ENCODE measurements at places on chromosomes 5 and 9.

DNA sequence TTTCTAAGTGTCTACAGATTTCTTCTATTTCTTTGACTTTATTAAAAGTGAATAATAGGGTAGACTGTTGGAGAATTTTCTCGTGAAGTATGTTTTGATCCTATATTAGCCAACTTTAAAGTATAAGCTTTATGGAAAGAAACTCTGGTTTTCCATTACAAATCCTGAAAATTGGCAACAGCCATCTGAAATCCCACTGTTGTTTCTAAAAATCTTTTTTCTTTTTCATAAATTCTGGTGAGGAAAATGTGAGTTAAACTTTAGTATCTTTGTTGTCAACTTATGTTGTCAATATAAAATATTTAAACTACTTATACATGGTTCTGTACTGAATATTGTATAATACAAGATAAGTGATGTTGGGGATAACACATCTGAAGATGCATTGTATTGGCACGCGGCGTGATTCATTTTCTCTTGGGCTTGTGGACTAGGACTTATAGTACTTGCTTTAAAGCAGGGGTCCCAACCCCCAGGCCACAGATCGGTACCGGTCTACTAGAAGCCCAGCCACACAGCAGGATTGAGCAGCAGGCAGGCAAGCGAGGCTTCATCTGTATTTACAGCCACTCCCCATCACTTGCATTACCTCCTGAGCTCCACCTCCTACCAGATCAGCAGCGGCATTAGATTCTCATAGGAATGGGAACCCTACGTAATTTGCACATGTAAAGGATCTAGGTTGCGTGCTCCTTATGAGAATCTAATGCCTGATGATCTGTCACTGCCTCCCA is 12.7 kb downstream of the MAMDC2 start:
- DNase-seq = no peak

- no peak for DNase-seq
Measured at GRCh38 chr5:133034064-133034463, 7.7 kb upstream of the ZCCHC10 start.

DNA sequence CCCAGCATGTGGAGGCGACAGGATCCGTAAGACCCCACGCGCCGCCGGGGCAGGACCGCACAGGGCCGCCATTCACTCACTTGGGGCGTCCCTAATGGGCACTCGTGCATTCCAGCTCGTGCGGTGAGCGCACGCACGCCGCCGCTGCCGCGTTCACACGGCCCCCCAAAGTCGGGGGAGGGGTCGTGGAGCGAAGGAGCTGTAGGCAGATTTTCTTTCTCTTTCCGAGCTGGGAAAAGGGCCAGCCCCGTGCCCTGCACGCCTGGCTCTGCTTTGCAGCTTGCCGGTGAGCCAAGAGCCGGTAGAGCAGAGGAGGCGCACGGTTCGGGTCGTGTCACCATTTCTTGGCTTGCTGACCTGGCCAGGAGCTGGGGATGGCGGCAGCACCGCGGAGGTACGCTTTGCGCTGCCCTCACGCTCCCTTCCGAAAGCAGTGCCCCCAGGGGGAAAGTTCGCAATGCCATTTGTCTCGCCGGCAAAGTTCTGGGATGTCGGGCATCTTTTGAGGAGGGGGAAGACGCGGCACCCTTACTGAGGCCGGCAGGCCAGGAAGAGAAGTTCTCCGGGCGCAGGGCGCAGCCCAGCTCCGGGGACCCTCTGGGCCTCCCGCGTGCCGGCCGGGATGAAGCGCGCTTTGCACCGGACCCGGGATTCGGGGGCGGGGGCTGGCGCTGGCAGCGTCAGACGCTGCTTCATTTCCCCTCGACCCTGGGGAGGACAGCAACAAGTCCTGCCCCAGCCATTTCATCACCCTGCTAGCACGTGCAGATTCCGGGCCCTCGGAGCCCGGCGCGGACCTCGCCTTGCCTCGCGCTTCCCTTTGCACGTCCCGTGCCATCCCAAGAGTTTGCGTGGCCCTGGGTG is 898 bp downstream of the STC2 start:
- no peak for DNase-seq

GRCh38 chr5:17218353-17219005 is 1.0 kb downstream of the BASP1 start:
- no peak for DNase-seq

GRCh38 chr9:37876376-37876775 is 27.6 kb downstream of the SLC25A51 start:
- DNase-seq = no peak

GRCh38 chr9:121910491-121911040 is 182.5 kb downstream of the TTLL11 start:
- DNase-seq = no peak

GRCh38 chr5:16600946-16601345 is 15.9 kb downstream of the RETREG1 start:
- DNase-seq = no peak

DNA sequence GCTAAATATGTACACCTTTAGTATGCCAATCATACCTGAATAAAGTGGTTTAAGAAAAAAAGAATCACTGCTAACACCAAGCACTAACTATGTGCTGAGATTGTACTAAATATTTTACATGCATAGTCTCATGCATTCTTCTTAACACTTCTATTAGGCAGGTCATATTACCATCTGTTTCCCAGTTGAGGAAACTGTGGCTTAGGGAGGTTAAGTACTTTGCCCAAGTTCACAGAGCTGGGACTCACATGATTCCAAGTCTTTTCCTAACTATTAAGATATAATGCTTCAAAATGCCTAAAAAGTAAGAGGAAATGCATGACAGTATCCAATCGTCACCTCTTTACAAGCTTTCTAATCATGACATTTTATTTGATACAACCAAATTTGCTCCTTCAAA is 69.2 kb upstream of the PLPP6 start:
- no peak for DNase-seq

DNA sequence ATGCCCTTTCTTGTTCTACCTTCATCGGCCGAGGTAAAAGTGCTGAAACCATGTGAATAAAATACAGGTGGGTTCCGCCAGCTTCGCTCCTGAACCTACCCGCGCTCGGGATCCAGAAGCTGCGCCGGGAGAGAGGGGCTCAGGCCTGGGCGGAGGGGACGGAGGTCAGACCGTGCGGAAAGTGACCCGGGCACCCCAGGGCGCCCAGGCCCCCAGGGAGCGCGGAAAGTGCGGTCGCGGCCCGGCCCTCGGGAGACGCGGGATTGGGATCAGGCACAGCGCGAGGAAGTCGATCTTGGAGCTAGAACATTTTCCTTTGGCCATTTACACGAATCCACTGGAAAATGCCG is 329 bp downstream of the SYK start:
- no peak for DNase-seq

DNA sequence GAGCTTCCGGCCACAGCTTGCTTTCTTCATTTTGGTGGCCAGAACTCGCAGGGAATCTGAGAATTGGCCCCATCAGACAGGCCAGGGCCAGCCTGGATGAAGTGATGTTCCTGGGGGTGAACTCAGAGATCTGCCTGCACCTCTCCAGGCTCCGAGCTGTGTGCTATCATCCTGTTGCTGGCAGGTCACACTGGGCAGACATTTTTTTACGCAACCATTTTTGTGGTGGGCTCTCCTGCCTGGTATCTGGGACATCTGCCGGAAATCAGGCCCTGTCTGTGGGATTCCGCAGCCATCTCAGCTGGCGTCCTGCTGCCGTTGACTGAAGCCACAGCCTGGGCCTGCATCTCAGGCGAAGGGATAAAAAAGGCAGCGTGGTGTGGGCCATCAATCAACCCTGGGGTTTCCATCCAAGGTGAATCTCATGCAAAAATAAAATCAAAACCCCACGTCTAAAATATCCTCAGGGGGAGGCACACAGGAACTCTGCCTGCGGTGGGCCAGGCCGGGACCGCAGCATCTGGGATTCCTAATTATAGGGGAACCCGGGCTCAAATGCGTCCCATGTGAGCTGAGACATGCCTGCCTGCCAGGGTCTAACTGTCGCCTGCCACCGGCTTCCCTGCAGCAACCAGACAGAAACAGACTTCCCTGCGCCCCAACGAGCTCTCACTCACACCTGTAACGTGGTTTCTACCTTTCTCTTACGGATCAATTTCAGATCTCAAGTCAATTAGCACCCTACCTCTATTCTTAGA is 174.3 kb downstream of the SYK start:
- DNase-seq = no peak

- no peak for DNase-seq
Measured at GRCh38 chr9:10134266-10134665, 478.5 kb downstream of the PTPRD start.

- DNase-seq = no peak
Measured at GRCh38 chr5:125450771-125451170, 704.3 kb upstream of the ZNF608 start.

- no peak for DNase-seq
Measured at GRCh38 chr5:66377747-66378146, 218.4 kb upstream of the MAST4 start.

- no peak for DNase-seq
Measured at GRCh38 chr9:78396087-78396486, 99.2 kb downstream of the PSAT1 start.

DNA sequence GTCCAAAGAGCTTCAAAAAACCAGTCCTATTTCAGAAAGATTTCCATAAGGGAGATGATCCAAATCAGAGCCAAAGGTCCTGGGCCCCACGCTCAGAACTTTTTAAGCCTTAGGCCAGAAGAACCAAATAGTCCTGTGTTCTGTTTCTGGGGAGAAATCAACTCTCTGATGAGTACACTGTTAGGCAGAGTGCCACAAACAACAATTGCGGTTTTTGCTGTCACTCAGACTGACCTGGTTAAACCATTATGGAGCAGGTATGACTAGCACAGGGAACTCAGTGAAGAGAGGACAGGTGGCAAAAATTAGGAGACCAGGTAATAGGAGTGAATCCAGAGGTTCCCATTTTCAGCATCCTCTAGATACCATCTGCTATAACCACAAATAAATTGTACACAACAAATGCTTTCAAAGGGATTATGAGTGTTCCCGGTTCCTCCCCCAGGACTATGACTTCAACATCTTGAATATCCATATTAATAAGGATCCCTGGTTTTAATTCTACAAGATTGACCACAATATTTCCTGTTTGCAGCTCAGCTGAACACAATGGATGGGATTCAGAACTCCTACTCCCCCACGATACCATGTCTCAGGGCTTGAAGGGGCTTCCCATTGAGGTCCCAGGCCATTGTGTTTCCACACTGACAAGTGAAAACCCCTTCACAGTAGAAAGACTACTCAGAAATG is 52.1 kb upstream of the FREM1 start:
- DNase-seq = no peak

DNA sequence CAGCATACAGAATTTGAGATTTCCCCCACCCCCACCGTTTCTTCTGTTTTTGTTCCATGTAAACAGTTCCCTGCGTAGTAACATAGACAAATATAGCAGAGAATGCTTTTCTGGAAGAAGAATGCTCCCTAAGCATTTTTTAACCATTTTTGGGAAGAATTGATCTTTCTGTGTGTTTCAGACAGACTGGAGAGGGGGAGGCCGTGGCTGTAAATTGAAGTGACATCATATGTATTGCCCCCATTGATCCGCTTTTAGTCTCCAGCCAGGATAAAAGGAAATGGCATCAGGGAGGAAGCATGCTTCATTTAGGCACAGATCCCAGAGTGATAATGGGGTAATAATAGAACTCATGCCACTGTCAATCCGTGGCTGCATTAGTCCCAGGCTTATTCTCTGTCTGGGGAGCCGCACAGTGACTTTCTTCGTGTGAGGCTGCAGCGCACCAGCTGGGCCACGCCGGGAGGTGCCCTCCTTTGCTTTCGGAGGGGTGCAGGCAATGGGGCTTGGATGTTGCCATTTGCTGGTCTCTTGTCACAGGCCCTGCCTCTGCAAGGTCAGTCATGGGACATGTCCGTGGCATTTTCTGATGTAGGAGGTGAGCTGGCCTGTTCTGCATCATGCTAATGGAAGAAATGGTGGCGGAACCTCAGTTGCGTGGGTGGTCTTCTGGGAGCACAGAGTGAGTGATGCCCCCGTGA is 261.5 kb downstream of the FANCC start:
- DNase-seq = no peak

DNA sequence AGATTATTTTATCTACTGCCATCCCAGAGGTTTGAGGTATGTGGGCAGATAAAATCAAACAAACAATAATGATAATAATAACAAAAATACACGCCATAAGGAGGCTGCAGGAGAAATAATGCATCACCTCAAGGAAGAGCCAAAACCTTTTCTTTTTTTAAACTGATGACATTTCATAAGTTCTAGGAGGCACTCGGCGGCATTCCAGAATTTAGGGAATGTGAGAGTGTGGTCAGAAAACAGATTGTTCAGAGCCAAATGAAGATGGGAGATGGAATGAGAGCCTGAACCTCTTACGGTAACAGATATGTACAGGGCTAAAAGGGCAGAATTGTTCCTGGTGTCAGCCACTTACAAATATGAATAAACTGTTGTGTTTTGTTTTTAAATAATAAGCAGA is 615.0 kb upstream of the CHD1 start:
- DNase-seq = no peak

- DNase-seq = no peak
Measured at GRCh38 chr5:157130925-157131324, 11.7 kb downstream of the MED7 start.

DNA sequence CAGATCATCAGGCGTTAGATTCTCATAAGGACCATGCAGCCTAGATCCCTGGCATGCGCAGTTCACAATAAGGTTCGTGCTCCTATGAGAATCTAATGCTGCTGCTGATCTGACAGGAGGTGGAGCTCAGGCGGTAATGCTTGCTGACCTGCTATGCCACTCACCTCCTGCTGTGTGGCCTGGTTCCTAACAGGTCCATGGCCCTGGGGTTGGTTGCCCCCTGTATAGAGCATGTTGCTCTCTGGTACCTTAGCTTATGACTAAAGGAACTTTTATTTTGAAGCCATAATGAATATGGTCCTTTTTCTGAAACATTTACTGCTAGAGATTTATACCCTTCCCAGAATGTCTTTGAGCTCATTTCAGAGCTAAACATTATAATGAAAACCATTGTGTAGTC is 3.1 kb downstream of the MAN2A1 start:
- no peak for DNase-seq

- DNase-seq = no peak
Measured at GRCh38 chr9:108316066-108316465, 539.7 kb downstream of the ACTL7B start.

DNA sequence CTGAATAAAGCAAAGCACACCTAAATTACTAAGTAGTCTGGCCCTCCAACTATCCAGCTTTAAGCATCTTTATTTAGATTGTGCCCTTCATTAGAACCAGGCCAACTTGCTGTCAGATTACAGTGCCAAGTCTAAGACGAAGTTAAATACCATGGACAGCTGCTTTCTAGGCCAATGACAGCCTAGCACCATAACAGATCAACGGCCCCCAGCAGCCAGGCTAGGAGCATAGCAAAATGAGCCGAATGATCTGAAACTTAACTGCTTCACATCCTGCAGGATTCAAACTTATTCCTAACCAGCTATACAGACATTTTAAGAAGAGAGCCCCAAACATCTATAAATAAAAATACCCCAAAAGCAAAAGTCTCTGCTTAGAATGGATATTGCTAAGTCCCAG is 6.8 kb downstream of the SLC24A2 start:
- DNase-seq = no peak

All from activated CD4-positive, alpha-beta T cell treated with anti-CD3 and anti-CD28 coated beads, Interleukin-2, amount 50 U/mL, for 4 hours (primary cell).